ENCODE measurements at places on chromosomes 5 and 9.

- DNase-seq, result no peak
Observed at GRCh38 chr5:83752700-83753099, 32.0 kb upstream of the HAPLN1 start.

DNA sequence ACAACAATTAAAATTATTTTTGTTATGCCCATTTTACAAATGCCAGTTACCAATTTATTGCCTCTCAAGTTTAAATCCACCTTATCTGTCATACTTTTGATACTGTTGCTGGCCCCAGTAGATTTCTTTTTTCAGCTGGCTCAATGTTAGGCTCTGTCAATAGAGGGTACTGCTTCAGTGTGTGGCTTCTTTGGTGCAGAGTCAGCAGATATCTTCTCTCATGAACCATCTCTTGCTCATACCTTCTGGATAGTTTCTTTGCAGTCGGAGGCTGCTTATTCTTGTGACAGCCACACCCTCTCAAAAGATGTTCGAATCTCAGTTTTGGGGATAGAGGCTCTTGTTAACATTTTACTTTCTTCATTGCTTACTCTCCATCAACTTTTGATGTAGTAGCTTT, 849.9 kb upstream of the SEMA6A start:
- DNase-seq, result no peak

GRCh38 chr5:14594378-14595074, 12.9 kb downstream of the OTULINL start:
- no peak for DNase-seq

DNA sequence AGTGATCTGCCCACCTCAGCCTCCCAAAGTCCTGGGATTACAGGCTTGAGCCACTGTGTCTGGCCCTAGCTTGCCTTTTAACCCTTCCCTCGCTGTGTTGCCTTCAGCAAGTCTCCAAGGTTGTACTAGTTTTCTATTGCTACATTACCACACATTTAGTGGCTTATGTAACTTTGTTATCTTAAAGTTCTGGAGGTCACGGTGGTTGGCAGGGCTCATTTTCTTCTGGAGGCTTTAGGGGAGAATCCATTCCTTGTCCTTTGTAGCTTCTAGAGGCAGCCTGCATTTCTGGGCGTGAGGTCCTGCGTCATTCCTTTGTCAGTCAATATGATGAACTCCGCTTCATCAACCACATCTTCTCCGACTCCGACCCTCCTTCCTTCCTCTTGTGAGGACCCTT, 2.9 kb upstream of the PRRC2B start:
- no peak for DNase-seq

DNA sequence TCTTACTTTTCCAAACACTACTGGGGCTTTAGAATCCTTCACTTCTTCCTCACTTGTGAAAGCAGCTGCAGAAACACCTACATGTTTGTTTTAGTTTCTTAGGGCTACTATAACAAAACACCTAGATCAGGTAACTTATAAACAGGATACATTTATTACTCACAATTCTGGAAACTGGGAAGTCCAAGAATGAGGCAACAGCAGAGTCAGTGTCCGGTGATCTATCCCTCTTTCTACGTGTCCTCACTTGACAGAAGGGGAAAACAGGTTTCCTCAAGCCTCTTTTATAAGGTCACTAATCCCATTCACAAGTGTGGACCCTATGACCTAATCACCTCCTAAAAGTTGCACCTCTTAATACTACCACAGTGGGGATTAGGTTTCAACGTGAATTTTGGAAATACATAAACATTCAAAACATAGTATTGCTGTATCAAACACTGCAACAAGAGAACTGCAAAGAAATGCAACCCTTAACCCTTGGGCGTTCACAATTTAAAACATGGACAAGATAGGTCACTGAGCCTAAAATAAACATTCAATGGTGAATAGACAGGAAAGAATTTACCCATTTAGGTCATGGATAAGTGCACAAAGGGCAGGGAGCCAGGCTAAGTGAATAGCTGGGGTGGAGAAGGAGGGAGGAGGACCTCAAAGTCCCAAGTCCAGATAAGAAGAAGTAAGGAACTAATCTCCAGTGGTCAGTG, 104.3 kb downstream of the PIK3R1 start:
- no peak for DNase-seq

- no peak for DNase-seq
Observed at GRCh38 chr5:103808464-103809106, 246.0 kb upstream of the NUDT12 start.

GRCh38 chr9:93268551-93269314, 84.8 kb downstream of the WNK2 start:
- DNase-seq, result peak; percentile 31

GRCh38 chr9:120532475-120532874, 47.5 kb downstream of the CDK5RAP2 start:
- DNase-seq, result no peak

GRCh38 chr5:73088026-73088425, 32.3 kb upstream of the TMEM171 start:
- no peak for DNase-seq

- no peak for DNase-seq
Observed at GRCh38 chr9:68747043-68747533, 42.0 kb downstream of the PIP5K1B start.

GRCh38 chr5:133742431-133742988, 130.2 kb upstream of the FSTL4 start:
- no peak for DNase-seq

- DNase-seq, result no peak
Observed at GRCh38 chr5:88045931-88046461, 222.6 kb downstream of the TMEM161B start.

Measured in activated CD4-positive, CD25-positive, alpha-beta regulatory T cell treated with anti-CD3 and anti-CD28 coated beads, Interleukin-2, amount 50 U/mL, for 72 hours (primary cell).